CD4-positive, alpha-beta T cell treated with Interleukin-15 for 4 hours (primary cell): ENCODE measurements at places on chromosomes 11 and 22.
A peak's percentile ranks its signal among the peaks of the same experiment; 100 is the strongest.

GRCh38 chr11:46918083-46918787 is at the start of gene LRP4:
Gene LRP4, minus strand, starts transcription at chr11:46918550. Its CDS starts 171 bp downstream, at chr11:46918379.
- no peak for DNase-seq

DNA sequence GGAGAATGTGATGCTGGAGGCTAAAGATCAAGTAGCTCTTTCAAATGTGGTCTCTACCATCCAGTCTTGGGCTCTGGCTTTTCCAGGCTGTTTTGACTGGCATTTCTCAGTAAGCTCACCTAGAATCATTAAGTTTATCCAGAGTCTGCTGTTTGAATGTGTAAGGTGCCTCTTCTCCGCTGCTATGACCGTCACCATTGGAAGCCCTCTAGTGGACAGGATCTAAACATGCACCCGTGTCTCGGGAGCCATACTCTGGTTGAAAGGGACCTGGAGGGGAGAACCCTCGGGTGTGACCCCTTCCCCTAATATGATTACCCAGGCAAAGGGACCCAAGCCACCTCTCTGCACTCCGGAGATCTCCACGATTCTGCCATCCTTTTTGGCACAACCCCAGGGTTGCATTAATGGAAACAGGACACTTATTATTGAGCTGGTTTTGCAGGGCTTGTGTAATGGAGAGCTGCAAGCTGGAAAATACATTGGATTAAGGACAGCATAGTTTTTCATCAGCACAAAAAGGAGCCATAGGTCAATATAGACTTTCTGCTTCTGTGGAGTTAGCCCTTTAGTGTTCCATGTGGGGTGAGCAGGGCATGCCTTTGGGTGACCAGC is 191.0 kb upstream of the LARGE1 start:
- DNase-seq: no peak

DNA sequence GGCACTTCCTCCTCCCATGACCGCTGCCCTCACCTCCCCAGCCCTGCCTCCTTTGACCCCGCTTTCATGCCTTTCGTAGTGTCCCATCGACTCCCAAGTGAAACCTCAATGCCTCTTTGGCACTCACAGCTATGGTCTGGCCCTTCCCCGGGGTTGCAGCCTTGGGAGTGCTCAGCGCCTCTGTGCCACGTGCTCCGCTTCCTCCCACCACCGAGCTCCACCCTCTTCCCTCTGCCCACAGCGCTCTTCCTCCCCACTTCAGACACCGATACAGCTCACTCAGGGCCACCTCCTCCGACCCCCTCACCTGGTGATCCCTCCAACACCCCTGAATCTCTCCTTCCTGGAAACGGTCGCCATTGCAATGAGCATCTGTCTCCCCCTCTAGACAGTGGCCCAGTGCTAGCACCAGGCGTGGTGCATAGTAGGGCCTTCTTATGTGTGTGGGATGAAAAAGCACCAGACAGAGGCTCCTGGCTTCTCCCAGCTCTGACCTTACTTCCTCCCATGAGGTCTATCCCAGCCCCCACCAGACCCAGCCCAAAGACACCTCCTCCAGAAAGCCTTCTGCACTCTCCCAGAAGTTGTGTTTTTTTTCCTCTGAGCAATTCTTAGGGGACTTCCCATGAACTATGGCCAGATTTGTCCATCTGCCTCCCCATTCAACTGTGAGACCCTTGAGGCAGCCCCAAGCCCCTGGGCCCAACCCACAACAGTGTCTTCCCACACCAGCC is 16.4 kb upstream of the SCGB1A1 start:
- DNase-seq: peak; percentile 50

DNA sequence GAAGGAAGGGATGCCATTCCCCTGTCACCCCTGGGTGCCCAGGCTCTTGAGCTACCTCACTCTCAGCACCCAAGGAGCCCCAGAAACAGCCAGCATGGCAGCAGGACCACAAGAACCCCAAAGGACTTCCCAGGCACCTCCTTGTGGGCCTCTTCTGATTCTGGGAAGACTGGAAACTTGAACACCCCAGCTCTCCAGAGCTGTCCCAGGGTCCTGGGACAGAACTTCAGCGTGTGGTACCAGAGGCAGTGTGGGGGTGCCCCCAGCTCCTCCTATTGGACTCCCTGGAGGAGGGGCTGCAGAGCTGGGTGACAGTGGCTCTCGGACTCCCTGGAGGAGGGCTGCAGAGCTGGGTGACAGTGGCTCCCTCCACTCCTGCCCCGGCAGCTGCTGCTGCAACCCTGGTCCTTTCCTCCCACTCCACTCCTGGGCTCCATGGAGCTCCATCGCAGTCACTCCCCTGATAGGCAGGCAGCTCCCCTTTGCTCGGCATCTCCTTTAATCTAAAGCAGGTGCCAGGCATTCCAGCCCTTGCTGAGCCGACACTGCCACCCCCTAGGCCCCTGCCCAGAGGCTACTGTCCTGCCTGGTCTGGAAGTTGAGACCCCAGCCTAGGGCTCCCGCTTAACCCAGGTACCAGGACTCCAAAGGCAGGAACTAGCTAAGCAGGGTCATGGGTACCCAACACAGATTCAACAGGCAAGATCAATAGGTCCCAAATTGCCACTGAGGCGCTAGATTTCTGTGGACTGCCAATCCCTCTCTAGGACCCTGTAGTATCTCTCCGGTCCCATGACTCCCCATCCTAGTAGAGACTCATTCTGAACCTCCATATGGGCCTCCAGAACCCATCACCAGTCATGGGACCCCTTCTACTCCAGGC is 2.7 kb downstream of the BCL9L start:
- no peak for DNase-seq

GRCh38 chr11:18748766-18749365 is 22.9 kb upstream of the IGSF22 start:
- DNase-seq: no peak

DNA sequence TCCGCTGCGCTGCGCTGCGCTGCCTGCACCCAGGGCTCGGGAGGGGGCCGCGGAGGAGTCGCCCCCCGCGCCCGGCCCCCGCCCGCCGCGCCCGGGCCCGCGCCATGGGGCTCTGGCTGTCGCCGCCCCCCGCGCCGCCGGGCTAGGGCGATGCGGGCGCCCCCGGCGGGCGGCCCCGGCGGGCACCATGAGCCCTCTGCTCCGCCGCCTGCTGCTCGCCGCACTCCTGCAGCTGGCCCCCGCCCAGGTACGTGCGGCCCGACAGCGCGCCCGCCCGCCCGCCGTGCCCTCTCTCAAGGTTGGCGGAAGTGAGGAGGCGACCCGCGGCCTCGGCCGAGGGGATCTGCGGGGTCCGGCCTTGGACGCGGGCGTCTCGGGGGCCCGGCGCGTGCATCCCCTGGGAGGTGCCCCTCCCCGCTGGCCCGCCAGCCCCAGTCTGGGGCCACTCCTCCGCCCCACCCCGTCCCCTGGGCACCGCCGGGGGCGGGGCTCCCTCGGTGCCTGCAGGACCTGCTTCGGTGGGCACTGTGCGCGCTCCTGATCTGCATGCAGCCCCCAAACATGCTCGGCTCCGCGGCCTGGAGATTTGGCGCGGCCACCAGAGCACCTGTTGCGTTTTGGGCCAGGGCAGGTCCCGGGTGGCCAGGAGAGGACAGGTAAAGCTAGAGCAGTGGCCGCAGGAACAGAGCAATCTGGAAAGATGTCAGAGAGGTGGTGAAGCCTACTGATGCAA is 429 bp downstream of the VEGFB start:
- peak; percentile 36 for DNase-seq

GRCh38 chr11:118560806-118561205 is 4.9 kb downstream of the IFT46 start:
- DNase-seq: no peak
